ENCODE measurements at places on chromosomes 5 and 9.
A peak's percentile ranks its signal among the peaks of the same experiment; 100 is the strongest.

DNA sequence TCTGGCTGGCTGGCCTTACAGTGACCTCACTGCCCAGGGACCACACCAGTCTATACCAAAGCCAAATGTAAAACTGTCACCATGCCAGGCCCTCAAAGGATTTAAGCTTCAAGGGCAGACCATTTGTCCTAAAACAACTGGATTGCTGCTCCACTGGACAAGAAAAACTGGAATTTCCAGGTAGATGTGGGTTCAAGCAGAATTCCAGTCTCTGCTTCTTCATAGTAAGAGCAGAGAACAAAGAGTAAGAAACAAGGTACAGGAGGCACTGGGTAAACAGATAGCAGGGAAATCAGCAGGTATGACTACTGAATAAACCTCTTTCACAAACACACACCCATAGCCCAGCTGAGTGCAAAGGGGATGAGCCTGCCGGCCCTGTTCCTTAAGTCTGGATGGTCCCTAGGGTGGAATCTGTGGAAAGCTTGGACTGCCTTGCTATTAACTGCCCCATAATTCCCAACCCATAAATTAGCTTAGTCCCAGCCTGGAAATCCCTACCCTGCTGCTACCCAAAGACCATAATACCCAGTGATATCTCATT lies 5.5 kb downstream of the B4GALT1 start:
- no peak for DNase-seq

- DNase-seq, result no peak
Observed at GRCh38 chr5:122602700-122603099, 172.2 kb upstream of the SNX2 start.

DNA sequence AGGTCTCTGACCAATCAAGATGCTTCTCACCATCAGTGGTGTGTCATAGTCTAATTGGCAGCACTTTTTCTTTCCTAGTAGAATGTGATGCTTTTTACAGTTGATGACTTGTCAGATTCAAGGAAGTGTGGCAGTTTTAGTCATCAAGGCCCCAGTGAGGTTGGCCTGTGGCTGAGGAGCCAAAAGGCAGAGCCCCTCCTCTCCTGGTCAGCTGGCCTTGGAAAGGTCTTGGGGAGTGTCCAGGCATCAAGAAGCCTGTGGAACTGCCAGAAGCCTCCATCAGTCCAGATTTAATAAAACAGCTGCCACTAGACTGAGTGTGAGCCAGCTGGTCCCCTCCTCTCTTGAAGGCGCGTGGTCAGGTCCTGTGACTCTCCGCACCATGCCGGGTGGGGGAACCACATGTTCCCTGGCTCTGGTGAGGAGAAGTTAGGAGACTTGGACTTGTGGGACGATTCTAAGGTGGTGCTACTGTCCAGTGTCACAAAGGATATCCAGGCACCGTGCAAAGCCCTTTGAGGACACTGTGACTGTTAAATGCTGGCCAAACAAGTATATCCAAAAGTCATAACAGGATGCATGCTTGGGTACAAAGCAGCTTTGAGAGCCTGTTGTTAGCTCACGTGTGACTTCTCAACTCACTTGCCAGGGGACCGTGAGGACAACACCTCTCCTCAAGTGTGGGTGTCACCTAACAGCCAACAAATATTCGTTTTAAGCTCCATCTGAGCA lies 6.1 kb upstream of the ANGPTL2 start:
- no peak for DNase-seq

GRCh38 chr5:151912360-151912759 lies 12.3 kb downstream of the GLRA1 start:
- DNase-seq, result no peak

GRCh38 chr5:71587766-71588532 lies 809 bp downstream of the MCCC2 start:
- DNase-seq, result no peak

GRCh38 chr5:77235846-77236721 lies 25.6 kb downstream of the PDE8B start:
- DNase-seq, result no peak

- no peak for DNase-seq
Observed at GRCh38 chr9:117739624-117740347, 35.6 kb downstream of the TLR4 start.

DNA sequence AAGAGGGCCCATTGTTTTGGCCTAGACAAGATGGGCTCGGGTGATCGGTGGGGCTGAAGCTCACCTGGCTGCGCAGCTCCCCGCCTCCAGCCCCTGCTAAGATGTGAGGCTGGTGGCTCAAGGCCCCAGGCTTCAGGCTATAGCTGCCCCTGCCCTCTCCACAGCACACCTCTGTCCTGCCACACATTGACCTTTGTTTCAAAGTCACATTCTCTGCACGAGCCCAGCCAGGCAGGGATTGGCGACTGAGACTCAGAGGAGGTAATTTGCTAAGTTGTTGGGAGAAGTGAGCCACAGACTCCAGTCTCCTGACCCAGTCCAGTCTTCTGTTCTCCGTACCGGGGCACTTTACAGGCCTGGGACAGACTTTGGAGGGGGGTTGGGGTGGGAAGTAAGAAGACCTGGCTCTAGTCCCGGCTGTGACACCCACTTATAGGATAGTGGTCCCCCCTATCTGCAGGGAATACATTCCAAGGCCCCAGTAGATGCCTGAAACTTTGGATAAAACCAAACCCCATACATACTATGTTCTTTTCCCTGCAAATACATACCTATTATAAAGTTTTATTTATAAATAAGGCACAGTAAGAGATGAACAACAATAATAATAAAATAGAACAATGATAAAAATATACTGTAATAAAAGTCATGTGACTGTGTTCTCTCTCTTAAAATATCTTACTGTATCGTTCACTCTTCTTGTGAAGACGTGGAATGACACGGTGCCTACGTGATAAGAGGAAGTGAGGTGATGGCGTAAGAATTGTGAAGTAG lies 13.3 kb downstream of the PDGFRB start:
- DNase-seq, result no peak

DNA sequence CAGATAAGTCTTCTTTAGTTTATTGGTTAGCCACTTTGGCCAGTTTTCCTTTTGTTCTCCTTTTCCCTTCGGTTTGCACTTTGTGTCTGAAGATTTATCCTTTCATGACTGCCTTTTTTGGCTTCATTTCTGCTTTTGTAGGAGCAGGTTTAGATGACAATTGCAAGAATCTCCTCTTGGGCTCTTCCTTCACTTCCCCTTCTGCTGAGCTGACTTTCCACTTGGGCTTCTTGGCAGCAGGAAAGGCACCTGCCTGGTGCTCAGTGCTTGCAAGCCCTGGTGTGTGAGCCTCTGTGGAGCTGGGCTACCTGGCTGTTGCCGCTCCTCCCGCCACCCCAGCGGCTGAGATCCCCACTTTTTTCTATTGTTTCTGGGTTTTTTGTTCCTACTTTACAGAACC lies 7.3 kb downstream of the CCDC112 start:
- no peak for DNase-seq

DNA sequence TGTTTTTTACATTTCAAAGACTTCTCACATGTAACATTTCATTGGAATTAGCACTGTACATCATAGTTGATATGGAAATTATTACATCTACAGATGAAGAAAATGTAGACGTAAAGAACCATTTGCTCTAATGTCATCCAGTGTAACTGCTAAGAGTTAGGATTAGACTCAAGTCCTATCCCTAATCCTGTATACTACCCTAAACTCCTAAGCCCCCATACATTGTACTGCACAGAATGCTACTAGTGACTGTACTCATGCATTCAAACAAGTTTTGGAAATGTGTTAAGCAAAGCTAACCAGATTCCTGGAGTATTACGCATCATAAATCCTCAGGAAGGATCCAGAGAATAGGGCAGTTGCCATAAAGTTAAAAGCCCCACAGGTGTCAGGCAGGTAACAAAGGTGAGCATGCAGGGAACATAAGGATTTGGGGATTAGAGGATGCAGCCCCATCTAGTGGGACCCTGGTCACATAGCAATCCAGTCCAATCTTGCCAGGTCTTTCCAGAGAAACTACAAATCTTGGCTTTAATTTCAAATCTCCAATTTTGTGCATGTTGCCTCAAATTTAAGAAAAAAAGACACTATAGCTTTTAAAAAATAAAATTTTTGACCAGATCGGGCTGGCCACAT lies 32.0 kb downstream of the HAVCR1 start:
- no peak for DNase-seq

DNA sequence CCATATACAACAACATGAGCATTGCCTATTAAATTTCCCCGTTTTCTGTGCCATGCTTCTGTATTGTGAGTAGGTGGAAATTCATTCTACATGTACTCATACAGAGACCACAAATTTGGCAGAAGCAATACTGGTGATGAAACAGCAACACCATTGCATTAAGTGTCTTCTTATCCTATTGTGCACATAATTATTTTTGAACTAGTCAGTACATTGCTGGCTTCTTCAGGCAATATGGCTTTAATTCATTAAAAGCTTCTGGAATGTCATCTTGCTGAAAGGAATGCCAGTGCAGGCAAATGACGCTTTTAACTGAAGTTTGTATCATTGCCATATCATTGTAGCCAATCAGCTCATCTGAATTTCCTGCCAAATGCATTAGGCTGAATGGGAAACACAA lies 82.6 kb downstream of the KIAA1958 start:
- no peak for DNase-seq

DNA sequence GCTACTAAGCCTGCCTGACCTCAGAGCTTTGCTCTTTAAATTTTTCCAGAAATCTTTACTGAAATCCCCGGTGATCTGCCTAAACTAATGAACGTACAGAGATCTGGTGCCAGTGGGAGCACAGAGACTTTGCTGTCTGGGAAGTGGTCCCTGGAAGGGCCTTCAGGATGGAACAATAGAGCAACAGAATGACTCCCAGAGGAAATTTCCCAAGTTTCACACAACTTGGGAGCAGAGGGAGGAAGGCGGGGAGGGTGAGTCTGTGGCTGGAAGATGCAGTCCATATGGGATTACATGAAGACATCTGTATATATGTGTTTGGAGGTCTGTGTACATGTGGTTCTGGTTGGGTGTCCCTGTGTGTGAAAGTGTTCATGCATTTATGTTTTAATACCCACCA lies 638.3 kb downstream of the CCDC171 start:
- DNase-seq, result no peak

DNA sequence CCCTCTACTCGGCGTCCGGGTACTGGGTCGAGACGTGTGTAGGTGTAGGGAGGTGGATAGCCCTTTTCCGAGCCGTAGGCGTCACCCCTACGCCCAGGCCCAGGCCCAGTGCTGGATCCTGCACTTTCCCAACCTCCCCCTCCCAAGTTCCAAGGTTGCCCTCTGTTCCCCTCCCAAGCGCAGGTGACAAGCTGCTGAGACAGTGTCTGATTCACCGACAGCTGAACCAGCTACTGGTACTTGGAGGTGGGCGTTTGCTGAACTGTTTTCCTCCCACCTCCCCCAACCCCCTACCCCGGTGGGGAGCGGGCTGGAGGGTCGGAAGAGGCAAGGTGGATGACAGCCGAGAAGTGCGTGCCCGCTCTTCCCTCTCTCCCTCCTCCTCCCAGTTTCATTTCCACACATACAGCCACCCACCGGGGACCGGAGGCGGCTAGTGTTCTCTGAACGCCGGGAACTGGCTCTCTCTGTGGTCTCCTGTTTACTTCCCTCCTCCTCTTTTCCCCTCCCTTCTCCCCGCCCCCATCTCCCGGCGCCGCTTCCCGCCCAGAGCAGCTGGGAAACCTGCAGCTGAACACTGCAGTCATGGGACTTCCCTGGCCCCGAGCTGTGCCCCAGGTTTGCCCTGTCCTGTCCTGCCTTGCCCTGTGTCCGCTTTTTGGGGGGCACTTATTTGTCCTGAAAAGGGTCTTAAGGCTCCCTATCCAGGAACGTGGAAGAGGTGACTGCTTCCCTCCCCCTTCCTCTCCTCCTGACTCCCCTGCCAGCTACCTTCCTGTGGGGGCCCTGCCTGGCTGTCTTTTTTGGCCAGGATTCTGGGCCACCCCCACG lies 6.2 kb upstream of the KLF9 start:
- DNase-seq, result peak; percentile 26

DNA sequence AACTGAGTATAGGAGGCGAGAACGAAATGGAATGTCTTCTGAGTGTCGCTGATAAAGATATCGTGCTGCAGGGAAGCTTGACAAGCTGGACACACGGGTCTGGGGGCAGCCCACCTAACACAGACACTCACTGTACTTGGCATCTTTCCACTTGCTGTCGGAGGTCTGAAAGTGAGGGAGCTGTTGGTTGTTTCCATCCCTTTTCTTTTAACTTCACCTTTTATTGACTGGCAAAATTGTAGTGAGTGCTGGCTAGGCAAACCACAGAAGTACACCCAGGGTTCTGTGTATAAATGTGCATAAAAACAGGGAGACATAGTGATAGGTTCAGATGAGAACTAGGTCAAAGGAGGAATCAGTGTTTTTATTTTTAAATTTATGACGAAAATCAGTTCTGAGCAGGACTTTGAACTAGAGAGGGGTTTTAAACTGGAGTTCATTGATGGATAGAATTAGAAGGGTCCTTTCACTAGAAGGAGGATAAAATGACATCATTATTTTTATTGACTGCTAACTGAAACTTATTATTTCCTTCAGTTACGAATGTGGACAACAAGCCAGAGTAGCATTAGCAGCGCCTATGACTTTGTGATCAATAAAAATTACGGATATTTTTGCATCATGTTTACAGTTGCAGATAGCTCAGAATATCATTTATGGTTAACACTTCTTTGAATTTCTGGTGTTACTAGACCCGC lies 817 bp downstream of the GAPVD1 start:
- DNase-seq, result no peak

GRCh38 chr5:143205883-143206195 lies 197.6 kb downstream of the NR3C1 start:
- DNase-seq, result no peak

DNA sequence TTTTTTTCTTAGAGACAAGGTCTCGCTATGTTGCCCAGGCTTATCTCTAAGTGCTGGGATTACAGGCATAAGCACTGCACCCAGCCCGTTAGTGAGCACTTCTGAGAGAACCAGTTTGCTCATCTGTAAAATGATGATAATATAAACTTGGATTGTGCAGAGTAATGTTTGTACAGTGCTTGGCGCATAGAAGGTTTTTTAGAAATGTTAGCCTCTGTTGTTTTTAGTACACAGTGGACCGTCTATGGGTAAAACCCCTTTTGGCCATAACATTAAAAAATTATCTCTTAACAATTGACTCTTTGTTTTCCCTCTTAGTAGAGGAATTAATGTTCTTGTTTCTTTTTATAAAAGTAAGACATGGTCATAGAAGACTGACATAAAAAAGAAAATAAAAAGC lies 202.1 kb downstream of the PCSK5 start:
- no peak for DNase-seq

DNA sequence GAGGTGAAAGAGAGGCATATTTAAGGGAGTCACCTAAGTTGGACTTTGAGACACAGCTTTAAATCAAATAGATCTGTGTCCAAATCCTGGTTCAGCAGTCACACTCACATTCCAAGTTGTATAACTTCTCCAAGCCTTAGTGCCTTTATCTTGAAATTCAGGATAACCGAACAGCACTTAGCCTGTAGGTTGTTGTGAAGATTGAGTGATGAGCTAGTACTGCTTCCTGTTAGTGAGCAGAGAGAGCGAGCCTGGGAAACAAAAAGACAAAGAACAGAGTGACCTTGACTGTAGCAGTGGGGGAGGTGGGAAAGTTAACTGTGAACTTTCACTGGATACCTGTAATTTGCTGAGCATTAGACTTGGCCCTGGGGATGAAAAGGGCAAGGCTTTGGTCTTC lies 22.4 kb downstream of the MAML1 start:
- DNase-seq, result no peak
